ENCODE measurements at places on chromosomes 3 and 15.
A peak's percentile ranks its signal among the peaks of the same experiment; 100 is the strongest.

- DNase-seq = no peak
Measured at GRCh38 chr3:171129827-171130226, 103.3 kb upstream of the SLC2A2 start.

DNA sequence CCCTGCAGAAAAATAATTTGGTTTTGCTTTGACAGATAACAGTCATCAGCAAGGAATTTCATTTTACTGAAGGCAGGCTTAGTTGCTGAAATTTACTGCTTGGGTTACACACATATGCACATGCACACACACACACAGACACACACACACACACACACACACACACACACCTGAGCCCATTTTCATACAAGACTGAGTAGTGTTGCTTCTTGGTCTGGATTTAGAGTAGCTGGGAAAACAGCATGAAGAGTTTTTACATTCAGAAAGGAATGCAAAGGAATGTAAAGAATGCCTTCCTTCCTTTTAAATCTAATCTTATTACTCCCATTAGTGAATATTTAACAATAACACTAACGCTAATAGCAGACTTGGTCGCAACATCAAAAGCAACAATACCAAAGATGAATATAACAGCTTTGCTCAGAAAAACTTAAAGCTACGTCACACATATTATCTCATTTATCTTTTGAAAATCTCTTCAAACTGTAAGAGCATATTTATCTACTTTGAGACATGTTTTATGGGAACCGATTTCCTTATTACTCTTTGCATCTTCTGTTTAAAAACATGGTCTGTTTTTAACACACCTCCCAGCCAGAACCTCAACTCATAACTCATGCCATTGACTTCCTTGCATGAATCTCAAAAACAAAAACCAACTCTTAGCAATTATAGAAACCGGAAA, 32.5 kb downstream of the RFTN1 start:
- DNase-seq = no peak

DNA sequence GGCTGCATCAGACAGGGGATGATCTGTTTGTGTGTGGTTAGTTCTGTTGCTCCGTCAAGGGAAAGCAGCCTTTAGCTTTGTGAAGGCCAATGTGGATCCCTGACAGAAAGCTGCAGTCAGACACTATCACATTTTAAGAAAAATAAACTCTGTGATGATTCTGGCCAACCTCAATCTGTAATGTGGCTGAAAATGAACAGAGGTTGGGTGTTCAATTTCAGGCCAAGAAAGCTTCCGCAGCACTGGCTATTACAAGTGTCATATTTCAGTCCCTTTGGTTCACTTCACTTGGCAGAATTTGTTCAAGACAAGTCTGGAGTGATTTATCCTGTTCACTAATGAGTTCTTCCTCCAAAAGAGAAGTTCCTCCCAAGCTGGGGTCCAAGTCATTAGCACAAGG, 571.8 kb upstream of the IL12A start:
- no peak for DNase-seq

DNA sequence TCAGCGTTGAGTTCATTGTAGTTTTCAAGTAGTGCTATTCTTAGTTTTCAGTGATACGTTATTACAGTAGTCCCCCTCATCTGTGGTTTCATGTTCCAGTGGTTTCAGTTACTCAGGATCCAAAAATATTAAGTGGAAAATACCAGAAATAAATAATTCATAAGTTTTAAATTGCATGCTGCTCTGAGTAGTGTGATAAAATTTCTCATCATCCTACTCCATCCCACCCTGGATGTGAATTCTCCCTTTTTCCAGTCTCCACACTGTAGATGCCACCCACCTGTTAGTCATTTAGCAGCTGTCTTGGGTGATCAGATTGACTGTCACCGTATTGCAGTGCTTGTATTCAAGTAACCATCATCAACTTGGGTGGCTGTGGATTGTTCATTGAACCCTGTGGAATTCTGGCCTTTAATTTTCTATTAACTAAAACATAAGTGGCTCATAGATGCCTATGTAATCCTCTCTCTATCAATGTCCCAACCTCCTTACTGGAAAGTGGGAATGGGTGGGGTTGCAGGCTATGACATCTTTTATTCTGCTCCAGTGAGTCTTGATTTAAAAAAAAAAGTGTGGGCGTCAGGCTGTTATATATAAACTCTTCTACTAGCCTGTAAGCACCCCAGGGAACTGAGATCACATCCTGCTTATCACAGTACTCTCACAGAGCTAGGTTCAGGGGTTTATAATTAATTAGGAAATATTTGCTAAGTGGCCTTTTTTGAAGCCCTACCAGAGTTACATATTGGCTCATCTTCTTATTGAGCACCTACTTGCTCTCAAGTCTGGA, 97.5 kb downstream of the CFAP20DC start:
- DNase-seq = no peak

DNA sequence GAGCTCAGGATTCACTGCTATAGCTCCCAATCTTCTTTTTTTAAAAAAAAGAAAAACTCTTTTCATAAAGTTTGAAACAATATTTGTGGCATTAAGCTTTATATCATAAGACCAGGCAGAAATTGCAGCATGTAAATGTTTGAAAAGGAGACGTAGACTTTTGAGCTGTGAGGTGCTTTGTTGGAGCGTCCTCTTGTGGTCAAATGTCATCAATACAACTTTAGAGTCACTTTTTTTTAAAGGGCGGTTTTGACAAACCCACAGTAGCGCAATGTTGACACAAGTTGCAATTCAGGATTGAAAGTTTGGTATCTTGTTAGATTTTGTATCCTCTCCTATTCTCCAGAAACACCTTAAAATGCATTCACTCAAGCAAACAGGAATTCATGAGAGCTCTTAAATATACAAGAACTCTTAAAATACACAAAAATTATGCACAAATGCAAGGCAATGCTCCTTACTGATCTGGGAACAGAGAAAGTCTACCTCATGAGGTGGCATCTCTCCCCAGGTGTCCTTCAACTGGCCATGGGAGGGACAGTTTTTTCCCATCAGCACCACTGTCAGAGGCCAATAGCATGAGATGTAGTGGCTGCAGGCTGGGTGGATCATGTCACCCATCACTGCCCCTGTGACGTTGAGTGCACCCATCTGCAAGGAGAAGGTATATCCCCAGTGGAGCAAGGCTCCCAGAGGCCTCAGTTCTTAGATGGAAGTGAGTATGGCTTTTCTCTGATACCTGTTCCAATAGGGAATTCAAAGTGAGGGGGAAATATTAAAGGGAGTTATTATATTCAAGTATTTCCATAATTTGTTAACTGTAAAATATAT, 70.7 kb downstream of the ANXA2 start:
- peak; percentile 31 for DNase-seq

Data from SW 1271 (cell line).